ENCODE measurements at places on chromosomes 12 and 14.

GRCh38 chr14:99350751-99351150, 78.8 kb upstream of the BCL11B start:
- DNase-seq, result no peak

DNA sequence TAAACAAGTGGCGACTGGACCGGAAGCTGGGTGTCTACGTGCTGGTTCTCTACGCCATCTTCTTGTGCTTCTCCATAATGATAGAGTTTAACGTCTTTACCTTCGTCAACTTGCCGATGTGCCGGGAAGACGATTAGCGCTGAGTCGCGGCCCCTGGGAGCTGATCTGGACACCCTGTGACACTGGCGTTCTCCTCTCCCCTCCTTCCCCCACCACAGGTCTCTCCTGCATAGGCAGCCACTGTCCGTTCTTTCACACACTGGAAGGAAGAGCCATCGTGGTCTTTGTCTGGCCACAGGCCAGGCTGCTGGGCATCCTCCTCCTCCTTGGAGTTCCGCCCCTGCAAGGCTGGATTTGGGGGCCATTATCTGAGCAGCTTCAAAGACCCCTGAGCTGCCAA, 20.1 kb upstream of the RIN3 start:
- no peak for DNase-seq

DNA sequence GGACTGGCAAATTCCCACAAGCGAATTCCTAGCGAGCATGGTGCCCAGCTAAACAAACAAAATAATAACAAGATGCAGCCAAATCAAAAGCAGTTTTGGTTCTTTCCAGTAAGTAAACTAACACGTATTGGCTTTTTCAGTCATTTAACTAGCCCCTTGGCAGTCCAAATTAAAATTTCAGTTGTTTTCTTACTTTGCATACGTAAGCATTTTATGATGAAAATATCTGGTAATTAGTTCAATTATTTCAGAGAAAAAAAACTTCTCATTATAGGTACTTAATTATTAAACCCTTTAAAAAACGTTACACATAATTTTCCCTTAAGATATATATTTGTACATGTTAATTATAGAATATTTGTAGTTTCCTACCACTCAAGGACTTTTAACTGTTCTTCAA, 70.1 kb downstream of the ST8SIA1 start:
- no peak for DNase-seq

GRCh38 chr12:122215771-122216170, 10.1 kb downstream of the DIABLO start:
- no peak for DNase-seq

DNA sequence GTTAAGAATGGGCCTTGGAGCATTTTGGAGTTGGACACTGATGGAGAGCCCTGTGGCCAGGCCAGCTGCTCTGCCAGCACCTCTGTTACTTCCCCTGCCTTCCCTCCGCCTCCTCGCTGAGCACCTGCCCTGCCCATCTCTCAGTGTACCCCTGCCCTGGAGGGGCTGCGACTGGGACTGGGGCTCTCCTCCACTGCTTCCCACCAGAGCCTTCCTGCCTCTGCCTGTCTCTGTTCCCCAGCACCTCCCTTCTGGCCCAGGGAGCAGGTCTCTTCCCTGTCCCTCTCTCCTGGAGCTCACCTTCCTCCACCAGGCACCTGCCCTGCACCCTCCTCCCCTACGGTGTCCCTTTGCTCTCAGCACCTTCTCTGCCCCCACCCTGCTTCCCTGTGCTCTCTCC, 62.1 kb downstream of the WDR20 start:
- no peak for DNase-seq

- no peak for DNase-seq
These were observed 41.9 kb downstream of the TTC7B start for GRCh38 chr14:90774316-90774715.

GRCh38 chr12:53193040-53193439, 12.3 kb upstream of the CSAD start:
- no peak for DNase-seq

DNA sequence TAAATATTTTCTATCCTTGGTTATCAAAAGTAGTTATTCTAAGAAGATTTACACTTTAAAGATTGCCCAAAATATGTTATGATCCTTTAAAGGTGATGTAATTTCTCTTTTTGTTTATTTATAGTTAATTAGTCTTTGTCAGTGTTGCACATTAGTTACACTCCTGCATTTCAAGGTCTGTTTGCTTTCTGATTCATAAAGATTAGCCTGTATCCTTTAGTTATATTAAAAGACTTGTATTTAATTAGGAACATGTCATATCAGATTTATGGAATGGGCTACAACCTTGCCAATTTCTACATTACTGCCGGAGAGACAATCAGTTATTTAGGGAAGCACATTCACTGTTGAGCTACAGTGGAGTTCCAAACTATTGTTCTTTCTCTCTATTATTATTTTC, 3.5 kb downstream of the EPYC start:
- DNase-seq, result no peak

- no peak for DNase-seq
These were observed 53.0 kb downstream of the MVK start for GRCh38 chr12:109626378-109627115.

DNA sequence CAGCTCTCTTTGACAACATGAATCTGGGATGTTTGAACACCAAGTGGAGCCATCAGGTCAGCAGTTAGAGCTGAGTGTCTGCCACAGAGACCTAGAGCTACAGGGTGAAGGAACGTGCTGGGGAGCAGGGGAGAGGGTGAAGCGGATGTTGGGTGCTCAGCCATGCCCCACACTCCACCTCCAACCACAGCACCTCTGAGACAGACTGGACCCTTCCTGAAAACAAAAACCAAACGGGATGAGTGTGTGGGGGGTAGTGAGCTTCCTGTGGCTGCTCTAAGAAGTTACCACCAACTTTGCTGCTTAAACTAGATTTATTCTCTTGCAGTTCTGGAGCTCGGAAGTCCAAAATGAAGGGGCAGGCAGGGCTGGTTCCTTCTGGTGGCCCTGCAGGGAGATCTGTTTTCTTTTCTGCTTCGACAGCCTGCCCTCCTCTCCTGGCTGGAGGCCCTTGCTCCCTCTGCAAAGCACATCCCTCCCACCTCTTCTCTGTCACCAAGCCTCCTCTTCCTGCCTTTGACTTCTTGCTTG, 5.6 kb upstream of the GOLGA3 start:
- DNase-seq, result no peak

DNA sequence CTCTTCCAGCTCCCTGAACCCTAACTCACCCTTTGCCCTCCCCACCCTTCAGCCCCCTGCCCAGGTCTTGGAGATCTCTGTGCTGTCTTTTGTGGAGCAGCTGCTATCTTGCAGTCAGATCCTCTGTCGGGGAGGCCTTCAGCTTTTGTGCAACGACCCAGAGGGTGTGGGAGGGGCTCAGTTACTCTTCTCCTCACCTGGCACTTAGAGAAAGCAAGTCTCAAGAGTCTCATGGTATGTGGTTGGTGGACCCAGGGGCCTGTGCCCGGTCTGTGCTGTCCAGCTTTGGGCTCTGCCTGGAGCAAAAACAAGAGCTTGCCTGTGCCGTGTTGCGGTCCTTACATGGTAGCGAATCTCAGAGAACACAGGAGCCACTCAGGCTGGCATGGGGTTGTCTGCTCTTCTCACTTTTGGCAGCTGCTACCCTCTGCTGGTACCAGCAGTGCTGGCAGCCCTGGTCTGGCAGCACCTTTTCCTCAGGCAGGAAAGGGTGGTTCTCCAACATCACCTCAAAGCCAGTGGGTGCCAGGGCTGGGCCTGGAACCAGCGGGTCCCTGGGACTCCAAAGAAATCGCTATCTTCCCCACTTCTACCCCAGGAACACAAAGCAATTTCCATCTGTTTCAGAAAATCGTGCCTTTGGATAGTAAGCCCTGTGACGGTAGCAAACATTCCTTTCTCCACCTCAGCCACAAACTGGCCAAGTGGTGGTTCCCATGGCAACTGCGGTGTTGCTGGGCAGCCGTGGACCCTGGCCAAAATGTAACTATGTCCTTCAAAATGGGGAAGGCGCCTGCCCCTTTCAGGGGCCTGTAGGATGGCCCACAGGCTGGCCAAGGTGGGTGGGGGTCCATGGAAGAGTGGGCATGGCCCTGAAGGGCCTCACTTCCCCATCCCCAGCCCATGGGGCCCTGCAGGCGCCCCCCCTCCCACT, 90.0 kb downstream of the RIN3 start:
- no peak for DNase-seq

- DNase-seq, result no peak
These were observed 3.3 kb downstream of the TMTC2 start for GRCh38 chr12:82690006-82690405.

- DNase-seq, result no peak
These were observed 968.6 kb downstream of the DIO2 start for GRCh38 chr14:79242666-79243065.

DNA sequence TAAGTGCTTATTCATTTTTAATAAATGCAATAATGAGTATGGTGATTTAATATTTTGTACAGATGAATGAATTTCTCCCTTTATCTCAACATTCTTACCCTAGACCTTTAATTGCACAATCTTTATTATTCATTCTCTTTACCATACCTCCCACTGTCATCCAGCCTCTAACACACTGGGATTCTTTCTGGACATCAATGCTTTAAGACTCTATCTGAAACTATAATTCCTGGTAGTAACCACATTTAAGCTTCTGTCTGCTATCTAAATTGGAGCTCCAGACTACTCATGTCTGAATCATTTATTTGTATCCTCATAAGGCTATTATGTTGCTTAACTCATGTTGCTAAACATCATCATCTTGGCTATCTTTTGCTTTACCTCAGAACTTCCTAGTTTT, 270.2 kb downstream of the ALG10B start:
- no peak for DNase-seq

DNA sequence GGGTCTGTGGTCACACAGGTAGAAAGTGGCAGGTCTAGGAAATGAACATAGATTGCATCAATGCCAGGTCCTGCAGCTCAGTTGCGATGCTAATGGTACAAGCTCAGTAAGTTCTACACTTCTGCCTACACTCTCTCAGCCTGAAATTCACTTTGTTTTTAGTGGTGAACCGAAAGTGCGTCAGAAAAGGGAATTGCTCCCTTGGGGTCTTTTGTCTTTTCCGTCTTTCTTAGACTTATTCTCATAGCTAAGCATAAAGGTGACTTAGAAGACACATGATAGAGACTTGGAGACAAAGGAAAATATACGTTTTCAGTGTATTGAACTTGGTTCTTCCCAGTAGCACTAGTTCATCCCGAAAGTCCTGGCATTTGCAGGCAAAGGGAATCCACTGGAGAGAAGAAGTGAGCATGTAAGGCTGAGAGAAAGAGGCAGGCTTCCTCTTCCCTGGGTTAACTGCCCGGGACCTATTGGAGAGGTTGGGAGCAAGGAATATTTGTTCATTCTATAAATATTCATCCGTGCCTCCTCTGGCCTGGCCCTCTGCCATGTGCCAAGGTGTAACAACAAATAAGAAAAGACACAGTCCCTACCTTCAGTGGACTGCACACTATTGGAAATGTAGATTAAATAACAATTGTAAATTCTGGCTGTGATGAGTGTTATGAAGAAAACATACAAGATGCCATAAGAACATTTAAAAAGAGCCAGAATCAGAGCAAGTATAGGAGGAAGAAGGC, 785.8 kb downstream of the MED13L start:
- no peak for DNase-seq

GRCh38 chr14:55845963-55846825, 266.2 kb downstream of the KTN1 start:
- DNase-seq, result no peak

DNA sequence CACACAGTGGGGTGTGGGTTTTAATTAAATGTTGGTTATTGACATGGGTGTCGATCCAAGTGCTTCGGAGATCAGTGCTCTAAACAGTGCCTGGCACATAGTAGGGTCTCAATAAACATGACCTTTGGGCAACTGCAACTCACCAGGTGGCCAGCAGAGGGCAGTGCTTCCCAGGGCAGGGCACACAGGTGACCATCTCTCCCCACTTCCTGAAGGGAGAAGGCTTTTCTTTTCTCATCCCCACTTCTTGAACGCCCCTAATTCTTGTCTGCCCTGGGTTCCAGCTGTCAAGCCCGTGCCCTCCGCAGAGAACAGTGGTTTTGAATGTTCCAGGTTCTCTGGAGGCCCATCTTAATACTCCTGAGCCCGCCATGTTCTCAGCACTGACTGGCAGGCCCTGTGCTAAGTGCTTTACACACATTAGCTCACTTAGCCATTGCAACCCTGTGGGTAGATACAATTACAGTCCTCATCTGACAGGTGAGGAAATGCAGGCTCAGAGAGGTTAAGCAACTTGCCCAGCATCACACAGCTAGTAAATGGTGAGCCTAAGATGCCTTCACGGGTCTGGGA, 16.3 kb downstream of the RAPGEF3 start:
- no peak for DNase-seq

DNA sequence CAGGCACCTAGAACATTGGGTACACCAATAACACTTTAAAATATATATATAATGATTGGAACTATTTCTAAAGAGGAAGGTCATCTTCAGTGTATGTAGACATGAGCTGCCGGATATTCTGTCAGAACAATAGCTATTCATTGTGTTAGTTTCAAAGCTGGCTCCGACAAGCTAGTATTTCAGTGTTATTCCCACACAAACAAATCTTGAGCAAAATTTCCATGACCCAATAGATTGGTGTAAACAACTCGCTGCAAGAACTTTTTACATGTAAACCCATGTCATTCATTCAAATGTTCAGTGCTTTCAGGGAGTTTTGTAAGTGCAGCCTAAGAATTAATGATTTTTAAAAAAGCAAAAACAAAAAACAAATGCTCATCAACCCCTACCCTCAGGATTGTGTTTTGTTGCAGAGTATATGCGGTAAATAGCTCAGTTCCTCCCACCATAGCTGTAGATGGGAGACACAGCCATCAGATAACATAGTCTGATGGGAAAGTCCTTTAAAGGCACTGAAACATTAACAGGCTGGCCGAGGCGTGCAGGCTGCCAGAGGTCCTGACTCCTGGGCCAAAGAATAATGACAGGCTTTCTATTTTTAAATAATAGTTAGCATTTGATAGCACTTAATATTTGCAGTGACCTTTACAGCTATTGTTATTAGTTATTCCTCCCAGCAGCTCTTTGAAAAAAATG, 150.3 kb upstream of the ARHGAP5 start:
- DNase-seq, result no peak

- DNase-seq, result no peak
These were observed 59.1 kb upstream of the OTOGL start for GRCh38 chr12:80040075-80040738.

- DNase-seq, result no peak
These were observed 344 bp downstream of the LPAR5 start for GRCh38 chr12:6635375-6635855.
